ENCODE measurements at places on chromosomes 13 and 19.

- no peak for DNase-seq
These were observed 2.9 kb upstream of the CHAMP1 start for GRCh38 chr13:114311387-114311786.

DNA sequence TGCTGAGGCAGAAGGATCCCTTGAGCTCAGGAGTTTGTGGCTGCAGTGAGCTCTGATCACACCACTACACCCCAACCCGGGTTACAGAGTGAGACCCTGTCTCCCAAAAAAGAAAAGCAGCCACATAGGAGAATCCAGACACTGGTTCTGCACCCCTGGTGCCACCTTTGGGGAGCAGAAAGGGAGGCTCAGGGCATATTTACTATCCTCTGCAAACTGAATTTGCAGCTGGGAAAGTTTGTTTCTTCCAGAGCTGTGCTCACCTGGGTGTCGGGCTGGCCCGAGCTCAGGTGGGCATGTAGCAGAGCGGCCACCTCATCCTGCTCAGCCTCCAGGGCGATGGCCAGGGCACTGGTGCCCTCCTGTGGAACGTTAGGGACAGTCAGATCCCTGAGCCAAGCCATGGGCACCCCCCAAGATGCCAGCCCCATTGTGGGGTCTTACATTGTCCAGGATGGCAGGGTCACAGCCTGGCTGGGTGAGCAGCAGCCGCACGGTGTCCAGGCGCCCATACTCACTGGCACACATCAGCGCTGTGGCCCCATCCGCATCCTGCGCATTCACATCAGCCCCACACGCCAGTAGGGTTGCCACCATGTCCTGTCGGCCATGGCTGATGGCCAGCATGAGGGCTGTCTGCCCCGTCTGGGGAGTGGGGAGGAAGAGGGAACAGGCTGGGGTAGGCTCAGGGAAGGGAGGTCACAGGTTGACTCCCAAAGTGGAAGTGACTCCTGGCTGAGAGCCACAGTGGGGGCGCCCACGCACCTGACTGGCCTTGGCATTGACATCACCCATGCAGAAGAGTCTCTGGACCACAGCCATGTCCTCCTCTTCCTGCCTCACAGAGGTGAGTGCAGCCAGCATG lies 3.1 kb downstream of the RPS28 start:
- no peak for DNase-seq

DNA sequence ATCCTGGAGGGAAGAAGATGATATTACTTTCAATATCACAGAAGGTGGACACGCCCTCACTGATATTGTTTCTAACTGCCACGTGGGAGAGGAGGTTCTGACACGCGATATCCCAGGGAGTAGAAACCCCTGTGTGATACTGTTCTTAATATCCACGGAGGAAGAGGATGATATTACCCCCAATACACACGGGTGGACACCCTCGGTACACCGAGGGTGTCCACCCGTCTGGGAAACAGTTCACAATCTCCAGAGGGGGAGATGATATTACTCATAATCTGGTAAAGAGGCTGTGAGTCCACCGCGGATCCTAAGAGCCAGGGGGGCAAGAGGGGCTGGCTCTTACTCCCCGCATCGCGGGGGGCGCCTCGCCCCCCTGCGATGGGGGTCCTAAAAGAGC lies 29.7 kb upstream of the RGCC start:
- DNase-seq, result no peak

DNA sequence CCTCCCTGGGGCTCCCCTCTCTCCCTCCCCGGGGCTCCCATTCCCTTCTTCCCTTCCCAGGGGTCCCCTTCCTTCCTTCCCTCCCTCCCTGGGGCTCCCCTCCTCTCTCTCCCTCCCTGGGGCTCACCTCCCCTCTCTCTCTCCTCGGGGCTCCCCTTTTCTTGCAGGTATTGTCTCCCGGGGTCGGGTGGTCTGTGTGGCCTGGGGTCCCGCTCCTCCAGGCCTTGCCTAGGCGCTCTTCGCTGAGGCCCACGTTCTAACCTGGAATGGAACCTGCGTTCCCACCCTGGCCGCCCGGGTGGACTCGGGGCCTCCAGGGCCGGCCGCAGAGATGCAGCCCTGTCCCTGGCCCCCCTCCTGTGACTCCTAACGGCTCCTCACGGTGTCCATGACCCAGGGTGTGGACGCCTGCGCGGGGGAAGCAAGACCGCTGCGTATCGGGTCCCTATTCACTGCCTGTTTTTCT lies 940 bp upstream of the DCUN1D2 start:
- DNase-seq, result no peak

GRCh38 chr19:42191855-42192254 lies 25.6 kb downstream of the DEDD2 start:
- no peak for DNase-seq

- no peak for DNase-seq
These were observed 135.1 kb upstream of the FRY start for GRCh38 chr13:31896427-31896826.

DNA sequence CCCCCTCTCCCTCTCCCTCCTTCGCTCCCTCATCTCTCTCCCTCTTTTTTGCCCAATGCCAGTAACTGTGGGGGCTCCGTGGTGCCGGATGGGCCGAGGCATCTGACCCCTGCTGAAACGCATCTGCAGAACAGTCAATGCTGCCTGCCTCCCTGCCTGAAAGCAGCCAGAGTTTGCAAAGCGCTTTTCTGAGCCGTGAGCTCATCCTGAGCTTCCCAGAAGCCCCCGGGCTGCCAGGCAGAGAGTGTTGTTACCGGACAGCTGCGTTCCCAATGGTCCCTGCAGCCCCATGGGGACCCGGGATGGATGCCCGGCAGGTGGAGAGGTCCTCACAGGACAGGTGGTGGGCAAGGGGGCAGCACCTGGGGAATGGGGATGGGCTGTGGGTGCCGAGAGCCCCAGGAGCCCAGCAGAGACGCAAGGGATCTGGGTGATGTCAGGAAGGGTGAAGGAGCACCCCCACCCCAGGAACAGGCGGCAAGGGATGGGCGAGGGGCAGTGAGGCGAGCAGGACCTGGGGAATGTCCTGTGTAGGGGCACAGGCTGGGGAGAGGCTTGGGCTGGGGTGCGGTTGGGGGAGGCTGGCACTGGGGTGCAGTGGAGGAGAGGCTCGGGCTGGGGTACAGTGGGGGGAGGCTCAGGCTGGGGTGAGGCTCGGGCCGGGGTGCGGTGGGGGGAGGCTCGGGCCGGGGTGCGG lies 33.0 kb downstream of the GPX4 start:
- DNase-seq, result no peak

GRCh38 chr19:51166846-51167490 lies 24.9 kb downstream of the SIGLEC7 start:
- DNase-seq, result no peak

Data from NCI-H1092 (cell line).